ENCODE measurements at places on chromosomes 3 and 15.
A peak's percentile ranks its signal among the peaks of the same experiment; 100 is the strongest.

GRCh38 chr3:40248591-40248990 lies 60.9 kb upstream of the EIF1B start:
- no peak for DNase-seq

DNA sequence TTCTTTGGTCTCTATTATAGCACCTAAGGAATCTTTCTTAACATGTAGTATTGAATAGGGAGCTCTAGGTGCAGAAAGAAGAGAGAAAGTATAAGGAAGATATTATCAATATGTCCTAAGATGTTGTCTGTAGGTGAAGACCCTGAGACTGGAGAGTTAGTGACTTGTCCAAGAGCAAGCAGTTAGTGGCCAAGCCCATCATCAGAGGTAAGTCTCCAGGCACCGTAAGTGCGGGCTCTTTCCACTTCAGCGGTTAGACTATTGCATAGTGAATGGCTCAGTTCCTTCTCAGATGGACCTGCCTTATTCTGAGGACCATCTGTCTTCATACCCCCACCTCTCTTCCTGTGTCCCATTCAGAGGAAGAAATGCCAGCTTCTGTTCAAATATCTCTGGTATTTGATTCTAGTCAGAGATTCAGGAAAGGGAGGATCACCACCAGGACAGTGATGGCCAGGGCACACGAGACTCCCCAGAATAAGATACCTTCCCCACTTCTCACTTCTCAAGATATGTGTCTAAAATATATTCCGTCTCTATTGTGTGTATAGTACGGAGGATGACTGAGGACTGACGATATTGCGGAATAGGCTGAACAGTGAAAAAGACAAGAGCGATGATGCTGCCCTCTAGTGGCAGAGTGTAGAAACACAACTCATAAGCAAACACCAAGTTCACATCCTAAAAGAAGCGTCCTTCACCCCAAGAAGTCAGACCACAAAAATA lies 19.1 kb upstream of the ADGRG7 start:
- DNase-seq, result peak; percentile 57

GRCh38 chr3:139491027-139491700 lies 14.8 kb upstream of the RBP2 start:
- DNase-seq, result no peak

GRCh38 chr3:184977796-184978195 lies 165.8 kb downstream of the VPS8 start:
- DNase-seq, result no peak

- DNase-seq, result no peak
These were observed 593.0 kb downstream of the MAGI1 start for GRCh38 chr3:65445573-65446169.

- no peak for DNase-seq
These were observed 119.3 kb upstream of the CCNL1 start for GRCh38 chr3:157279237-157279636.

DNA sequence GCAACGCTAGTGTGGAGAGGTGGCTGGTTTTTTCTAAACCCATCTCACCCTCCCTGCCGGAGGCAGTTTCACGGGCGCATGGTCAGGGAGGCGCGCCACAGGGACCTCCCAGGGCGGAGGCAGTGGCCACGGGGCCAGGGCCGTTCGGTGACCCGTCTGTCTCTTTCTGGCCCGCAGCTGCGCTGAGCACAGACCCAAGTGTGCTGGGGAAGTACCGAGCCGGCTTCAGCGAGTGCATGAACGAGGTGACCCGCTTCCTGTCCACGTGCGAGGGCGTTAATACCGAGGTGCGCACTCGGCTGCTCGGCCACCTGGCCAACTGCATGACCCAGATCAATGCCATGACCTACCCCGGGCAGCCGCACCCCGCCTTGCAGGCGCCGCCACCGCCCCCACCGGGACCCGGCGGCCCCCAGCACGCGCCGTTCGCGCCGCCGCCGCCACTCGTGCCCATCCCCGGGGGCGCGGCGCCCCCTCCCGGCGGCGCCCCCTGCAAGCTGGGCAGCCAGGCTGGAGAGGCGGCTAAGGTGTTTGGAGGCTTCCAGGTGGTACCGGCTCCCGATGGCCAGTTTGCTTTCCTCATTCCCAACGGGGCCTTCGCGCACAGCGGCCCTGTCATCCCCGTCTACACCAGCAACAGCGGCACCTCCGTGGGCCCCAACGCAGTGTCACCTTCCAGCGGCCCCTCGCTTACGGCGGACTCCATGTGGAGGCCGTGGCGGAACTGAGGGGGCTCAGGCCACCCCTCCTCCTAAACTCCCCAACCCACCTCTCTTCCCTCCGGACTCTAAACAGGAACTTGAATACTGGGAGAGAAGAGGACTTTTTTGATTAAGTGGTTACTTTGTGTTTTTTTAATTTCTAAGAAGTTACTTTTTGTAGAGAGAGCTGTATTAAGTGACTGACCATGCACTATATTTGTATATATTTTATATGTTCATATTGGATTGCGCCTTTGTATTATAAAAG lies 1.8 kb downstream of the HES1 start:
- DNase-seq, result no peak

DNA sequence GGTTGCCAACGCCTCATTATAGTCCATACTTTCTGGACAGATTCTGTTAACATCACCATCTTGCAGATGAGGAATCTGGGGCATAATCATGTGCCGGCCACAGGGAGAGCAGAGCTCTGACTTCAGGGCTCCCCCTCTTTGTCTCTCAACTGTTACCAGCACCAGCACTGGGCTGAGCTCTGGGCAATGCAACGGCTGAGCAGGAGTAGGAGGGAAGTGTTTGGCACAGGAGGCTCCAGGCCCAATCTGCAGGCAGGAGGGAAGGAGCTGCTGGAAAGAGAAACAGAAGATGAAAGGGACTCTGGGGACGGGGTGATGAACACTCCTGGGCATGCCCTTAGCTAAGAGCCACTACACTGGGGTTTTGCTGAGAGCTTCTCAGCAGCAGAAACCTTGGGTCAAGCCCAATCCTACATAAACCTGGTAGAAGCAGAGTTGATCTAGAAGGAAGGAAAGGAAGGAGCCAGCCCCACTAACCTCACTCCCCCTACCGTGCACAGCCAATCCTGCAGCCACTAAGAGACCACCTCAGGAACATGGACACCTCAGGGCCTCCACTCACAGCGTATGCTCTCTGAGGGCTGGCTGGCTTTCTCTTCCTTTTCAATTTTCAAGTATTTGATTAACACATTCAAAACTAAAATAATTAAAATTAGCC lies 73.1 kb upstream of the SPATA12 start:
- no peak for DNase-seq

DNA sequence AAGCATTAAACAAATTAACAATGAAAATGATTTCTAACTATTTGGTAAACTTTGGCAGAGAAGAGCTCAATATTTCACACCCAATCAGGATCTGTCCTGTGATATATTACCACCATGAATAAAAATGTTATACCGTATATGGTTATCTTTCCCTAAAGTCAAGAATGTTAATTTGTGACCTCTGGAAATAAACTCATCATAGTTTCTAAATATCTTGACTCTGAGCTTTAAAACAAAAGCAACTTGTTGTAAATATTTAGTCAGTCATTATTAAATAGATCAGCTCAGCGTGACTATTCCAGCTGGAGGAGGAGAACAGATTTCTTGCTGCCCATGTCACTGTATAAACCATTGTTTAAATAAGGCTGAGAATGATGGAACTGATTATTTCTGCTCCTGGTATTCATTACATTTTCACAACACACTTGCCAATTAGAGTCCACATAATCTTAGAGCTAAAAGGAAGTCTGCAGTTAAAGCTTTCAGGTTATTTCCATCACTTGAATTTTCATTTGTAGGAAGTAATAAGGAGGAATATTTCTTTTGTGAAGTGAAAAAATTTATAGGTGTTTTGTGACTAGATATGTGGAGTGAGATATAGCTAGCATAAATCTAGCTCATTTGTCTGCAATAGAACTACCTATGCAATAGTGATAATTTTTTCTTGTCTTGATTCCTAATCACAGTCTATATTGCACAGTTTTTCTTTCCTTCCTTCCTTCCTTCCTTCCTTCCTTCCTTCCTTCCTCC lies 106.5 kb upstream of the P2RY1 start:
- DNase-seq, result peak; percentile 9

DNA sequence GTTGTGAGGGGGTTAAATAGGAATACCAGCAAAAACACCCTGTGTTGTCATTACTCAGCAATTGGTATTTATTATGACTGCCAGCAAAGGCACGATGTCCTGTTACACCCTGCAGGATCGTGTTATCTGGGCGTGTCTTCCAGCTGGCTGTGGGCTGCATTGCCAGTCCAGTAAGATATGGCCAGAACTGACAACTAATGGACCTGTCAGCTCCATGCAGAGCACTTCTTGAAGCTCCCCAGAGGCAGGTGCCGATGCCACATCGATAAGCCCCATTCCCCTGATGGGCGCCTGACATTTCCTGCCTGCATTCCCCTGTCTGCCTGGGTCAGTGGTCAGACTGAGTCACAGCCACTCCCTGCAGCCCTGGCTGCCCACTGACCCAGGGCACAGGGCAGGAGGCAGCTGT lies 79.7 kb upstream of the RASGRF1 start:
- no peak for DNase-seq

DNA sequence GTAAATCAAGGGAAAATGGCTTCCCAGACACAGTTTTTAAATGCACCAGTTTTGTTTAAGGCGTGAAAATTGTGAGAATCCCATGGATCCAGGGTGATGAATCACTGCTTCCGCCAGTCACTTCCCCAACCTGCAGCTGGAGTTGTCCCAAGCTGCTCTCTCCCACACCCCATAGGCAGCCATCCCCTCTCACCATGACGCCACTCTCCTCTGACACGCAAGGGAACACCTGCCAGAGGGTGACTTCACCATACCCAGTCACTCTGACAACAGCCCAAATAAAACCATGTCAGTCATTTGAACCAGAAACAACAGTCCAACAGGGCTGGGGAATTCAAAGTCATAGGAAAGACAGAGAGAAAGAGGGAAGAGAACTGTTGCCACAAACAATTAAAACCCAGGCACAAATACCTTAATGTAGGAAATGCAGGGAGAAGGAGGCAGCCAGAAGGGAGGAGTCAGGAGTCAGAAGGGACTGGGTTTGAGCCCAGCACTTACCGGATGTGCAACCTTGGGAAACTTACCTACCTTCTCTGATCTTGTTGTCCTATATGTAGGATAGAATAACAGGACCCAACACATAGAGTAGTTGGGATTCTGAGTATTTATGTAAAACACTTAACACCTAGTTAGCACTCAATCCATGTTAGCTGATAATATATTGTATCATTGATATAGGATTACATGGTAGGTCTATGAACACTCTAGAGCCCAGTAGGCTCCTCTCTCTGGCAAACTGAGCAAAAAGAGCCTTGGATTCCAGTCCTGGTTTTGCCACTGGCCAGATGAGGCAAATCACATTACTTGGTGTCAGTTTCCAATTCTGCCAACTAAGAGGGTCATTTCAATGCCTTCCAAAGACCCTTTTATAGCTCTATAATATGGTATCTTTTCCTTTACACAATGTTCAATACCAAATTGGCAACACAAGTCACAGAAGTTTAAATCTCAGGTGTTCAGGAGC lies 326.3 kb upstream of the ICE2 start:
- DNase-seq, result no peak

- no peak for DNase-seq
These were observed 10.7 kb upstream of the IQSEC1 start for GRCh38 chr3:13083898-13084297.

- DNase-seq, result no peak
These were observed 20.5 kb downstream of the ATP8B4 start for GRCh38 chr15:50098545-50098944.

- no peak for DNase-seq
These were observed 16.7 kb upstream of the ISLR start for GRCh38 chr15:74156678-74157411.
